ENCODE measurements at places on chromosomes 7 and 10. TPM values are rescaled to one million over a fixed set of nuclear protein-coding genes. Genes with fewer than 3 reads are reported as not detected.
A peak's percentile ranks its signal among the peaks of the same experiment; 100 is the strongest.

Gene ZNF212
- 5.7 TPM for total RNA-seq

DNA sequence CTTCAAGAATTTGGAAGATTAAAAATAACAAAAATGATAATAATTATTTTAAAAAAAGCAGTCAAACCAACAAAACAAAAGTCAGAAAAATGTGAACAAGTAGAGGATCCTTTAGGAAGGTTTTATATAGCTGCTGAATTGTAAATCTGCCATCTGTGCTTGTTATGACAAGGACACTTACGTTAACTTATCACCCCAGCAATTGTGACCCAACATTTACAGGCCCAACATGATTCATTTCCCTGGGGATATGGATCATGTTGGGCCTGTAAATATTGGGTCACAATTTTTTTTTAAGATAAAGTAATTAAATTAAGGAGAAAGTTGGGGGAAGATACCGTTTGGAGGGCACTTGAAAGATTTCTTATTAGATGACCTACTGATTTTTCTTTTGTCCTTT lies 261.4 kb upstream of the HABP2 start:
- H3K36me3 ChIP-seq: no peaks in the 10 kb centered on the region
- no peak for DNase-seq
- no peak overlapping the region for H3K27ac ChIP-seq

GRCh38 chr10:127872871-127873600 lies 19.7 kb downstream of the CLRN3 start:
- DNase-seq: peak; percentile 25
- H3K4me3 ChIP-seq: no peak overlapping the region
- H3K27ac ChIP-seq: no peak overlapping the region

Gene PSAP
- 516 TPM for total RNA-seq

DNA sequence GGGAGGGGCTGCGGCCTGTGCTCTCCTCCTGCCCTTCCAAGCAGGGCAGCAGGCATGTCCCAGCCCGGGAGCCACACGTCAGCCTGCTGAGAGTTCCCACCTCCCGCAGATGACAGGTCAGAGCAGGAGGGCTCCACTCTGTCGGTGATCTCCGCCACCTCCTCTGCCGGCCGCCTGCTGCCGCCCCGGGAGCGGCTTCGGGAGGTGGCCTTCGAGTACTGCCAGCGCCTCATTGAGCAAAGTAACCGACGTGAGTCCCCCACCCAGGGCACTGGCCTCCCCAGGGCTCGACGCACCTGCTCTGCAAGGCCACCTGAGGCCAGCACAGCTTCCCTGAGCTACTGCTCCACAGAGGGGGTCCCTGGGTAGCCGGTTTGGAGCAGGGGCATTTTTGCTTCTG lies 9.4 kb downstream of the AP5Z1 start:
- H3K27me3 ChIP-seq: no peaks in the 10 kb centered on the region
- no peak overlapping the region for H3K27ac ChIP-seq
- no peak overlapping the region for H3K4me3 ChIP-seq
- no peaks in the 10 kb centered on the region for H3K4me1 ChIP-seq

All from body of pancreas (tissue), 4 donors.